ENCODE measurements at places on chromosomes 2 and 18.

- peak; percentile 71 for DNase-seq
Observed at GRCh38 chr2:136359121-136359965, 241.4 kb upstream of the CXCR4 start.

DNA sequence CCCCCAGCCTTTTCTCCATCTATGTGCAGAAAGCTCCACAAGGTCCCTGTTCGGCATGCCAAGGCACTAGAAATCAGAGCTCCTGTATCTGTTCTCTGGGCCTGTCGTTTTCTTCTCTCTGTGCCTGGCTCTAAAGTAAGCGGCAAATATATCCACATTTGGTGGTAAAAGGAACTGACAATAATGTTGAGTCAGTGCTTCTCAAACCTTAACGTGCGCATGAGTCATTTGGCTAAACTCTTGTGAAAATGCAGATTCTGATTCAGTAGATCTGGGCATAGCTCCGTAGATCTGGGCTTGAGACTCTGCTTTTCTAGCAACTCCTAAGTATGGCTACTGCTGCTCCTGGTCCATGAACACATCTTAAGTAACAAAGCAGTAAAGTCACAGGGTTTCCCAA, 16.5 kb upstream of the ACSL3 start:
- DNase-seq: no peak

DNA sequence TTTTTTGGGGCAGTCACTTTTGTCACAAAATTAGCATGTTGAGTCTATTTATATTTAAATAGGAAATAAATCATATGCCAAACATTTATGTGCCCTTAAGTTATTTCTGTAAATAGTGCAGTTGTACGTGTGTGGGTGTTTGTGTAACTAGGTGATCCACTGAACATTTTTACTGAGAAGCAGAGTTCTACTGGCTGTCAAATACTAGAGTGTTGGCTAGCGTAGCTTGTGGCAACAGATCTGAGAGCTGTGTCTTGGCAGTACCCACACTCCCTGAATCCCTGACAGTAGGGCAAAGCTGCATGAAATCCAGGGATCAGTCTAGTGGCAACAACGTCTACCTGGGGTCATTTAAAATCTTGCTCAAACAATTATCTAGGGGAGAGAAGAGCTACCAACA, 273.1 kb upstream of the SLC8A1 start:
- DNase-seq: no peak

- no peak for DNase-seq
Observed at GRCh38 chr2:208148803-208149202, 2.8 kb upstream of the CRYGB start.

DNA sequence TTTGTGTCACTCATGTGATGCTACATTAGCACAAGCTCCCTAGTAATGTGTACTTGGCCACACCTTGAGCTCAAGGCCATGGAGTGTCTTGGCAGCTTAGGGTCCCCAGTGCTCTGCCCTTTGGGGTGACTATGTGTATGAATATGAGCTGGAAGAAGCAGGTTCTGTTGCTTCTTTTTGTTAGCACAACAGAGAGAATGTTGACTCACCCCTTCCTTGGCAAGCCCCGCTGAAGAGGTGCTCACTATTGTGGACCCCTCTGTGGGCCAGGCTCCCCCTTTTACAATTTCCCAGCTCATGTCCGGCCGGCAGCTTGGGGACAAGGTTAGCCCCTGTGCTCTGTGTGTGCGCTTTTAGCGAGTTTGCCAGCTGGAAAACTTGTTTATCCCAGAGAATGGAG, 48.1 kb downstream of the DGKD start:
- no peak for DNase-seq

GRCh38 chr2:84071050-84071449, 388.0 kb downstream of the SUCLG1 start:
- no peak for DNase-seq

GRCh38 chr2:49360407-49360767, 206.1 kb upstream of the FSHR start:
- DNase-seq: no peak

GRCh38 chr2:209696836-209697711, 74.6 kb upstream of the UNC80 start:
- no peak for DNase-seq

DNA sequence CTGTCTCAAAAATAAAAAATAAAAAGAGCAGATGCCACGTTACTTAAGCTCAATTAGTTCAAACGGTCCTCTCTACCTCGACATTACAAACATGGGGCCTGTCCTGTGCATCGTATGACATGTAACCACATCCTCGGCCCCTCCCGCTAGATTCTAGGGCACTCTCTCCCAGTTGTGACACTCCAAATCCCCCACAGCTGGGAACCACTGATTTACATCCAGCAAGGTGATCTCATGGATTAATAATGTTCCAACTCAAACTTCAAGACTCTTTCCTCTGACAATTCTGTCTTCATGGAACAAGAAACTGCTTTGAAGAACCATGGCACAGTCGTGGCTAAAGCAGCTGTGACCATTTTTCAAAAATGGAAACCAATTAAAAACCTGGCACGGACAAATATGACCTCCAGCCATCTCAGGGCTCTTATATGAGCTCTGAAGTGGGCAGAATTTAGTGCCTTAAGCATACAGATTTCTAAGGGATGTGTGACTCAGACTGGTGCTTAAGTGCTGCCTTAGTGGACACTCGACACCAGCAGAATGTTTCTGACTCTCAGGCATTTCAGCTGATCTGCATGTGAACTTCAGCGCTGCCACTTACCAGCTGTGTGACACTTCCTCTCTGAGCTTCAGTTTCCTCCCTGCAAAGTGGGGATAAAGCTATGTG, 31.7 kb upstream of the ASAP2 start:
- peak; percentile 29 for DNase-seq

DNA sequence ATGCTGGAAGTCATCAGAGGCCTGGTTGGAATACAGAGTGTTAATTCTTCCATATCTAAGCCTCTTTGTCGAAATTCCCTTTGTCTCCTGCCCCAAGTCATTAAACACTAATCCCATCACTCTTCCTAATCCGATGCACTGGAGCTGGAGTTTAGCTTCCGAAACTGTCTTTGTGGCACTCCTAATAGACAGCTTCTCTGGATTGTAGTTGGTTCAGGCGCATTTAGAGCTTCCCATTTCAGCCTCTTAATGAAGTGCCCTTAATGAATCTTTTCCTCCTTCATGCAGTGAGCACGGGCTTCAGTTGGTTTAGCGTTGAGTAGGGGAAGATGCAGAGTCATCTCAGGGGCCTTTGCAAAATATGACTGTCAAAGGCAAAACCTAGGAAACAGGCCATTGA, 72.2 kb upstream of the MEIS1 start:
- no peak for DNase-seq

- no peak for DNase-seq
Observed at GRCh38 chr2:170098626-170099312, 79.2 kb upstream of the MYO3B start.

GRCh38 chr2:109399066-109399465, 214.7 kb downstream of the SEPTIN10 start:
- DNase-seq: no peak

GRCh38 chr2:171882089-171882769, 11.8 kb downstream of the SLC25A12 start:
- DNase-seq: no peak

- no peak for DNase-seq
Observed at GRCh38 chr2:43737097-43737854, 36.6 kb upstream of the DYNC2LI1 start.

- no peak for DNase-seq
Observed at GRCh38 chr2:69298862-69299261, 88.2 kb downstream of the GFPT1 start.

DNA sequence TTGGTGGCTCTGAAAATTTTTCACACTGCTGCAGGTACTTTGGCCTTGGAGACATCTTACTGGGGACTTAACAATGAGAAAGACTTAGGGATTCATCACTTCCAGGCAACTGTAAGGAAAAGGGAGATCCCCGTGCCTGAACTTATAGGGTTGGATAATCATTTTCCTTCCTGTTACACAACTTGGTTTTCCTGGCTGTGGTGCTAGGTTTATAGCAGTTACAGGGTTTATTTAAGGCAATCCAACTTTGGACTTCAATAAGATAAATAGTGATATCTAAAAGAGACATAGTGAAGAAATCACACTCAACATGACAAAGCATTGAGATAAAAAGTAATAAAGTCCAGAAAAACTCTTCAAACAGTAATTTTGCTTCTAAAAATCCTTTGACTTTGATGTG, 70.2 kb upstream of the RAPH1 start:
- no peak for DNase-seq

GRCh38 chr18:74803117-74803516, 205.4 kb downstream of the ZNF407 start:
- no peak for DNase-seq

- DNase-seq: peak; percentile 50
Observed at GRCh38 chr2:239644011-239644410, 243.2 kb upstream of the HDAC4 start.

- no peak for DNase-seq
Observed at GRCh38 chr2:8821276-8822217, 15.9 kb downstream of the KIDINS220 start.

DNA sequence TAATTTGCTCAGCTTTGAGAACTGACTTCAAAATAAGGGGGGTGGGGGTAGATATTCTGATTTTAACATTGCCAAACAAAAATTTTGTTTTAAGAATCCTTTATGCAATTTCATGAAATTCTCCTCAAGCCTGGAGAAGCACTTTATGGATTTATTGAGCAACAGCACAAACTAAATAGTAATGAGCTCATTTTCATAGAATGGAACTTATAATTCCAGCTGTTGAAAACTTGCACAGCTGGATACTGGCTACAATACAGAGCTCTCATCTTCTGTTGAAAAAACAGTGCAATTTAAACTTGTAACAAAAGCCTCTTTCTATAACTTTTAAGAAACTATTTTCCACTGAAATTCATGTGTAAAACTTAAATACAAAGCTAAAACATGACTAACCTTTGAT, 137.6 kb upstream of the FN1 start:
- no peak for DNase-seq

- peak; percentile 33 for DNase-seq
Observed at GRCh38 chr18:79459946-79460480, 64.3 kb downstream of the NFATC1 start.

GRCh38 chr18:845152-845819, 33.2 kb upstream of the YES1 start:
- no peak for DNase-seq

DNA sequence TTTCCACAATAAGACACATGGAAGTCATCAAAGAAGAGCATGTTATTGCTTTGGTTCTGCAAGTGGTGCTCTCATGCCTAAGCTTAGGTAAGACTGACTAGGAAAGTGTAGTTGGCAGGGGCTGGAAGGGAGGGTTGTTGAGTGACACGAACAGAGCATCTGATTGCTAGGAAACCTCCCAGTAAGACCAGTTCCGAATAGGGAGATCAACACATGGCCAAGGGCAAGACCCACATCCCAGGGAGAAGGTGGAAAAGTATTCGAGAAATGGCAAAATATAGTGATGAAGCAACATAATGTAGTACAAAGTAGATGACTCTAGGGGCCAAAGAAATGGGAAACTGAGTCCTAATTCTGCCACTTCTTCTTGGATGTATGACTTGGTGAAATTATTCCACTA, 33.8 kb upstream of the FMNL2 start:
- no peak for DNase-seq

GRCh38 chr2:7653617-7654016, 736.4 kb downstream of the RNF144A start:
- no peak for DNase-seq

- DNase-seq: no peak
Observed at GRCh38 chr18:48195787-48196186, 213.4 kb downstream of the ZBTB7C start.

- no peak for DNase-seq
Observed at GRCh38 chr18:59298871-59299270, 19.6 kb downstream of the CPLX4 start.

DNA sequence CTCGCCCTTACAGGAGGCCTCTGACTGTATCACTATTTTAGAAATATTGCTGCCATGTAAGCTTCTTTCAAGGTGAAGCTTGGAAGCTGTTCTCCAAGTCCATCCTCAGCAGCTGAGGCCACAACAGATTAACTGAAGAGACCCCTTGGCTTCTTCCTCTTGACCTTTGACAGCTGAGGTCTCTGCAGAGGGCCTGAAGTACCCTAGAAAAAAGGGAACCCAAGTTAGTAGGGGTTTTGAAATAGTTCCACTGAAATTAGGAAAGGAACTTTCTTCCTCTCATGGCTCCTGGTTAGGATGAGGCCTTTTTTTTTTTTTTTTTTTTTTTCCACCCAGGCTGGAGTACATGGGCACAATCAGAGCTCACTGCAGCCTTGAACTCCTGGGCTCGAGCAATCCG, 15.5 kb upstream of the IHH start:
- no peak for DNase-seq

GRCh38 chr2:239158641-239159475, 242.0 kb downstream of the HDAC4 start:
- DNase-seq: no peak

DNA sequence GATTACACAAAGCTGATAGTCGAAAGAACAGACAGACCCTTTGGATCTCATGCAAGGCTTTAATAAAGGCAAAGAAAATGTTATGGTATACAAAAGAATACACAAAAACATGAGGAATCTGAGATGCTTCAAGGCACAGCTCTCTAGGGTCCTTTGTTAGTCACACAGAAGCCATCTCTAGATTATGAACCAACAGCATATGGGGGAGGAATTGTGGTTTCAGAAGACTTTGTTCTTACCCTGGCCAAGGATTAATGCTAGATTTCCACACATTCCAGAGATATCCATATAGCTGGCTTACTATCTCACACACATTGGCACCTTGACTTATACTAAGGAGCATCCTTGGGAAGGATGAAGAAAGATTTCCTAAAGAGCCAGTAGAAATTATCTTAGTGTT, 206.1 kb downstream of the GULP1 start:
- no peak for DNase-seq

- DNase-seq: no peak
Observed at GRCh38 chr2:196944570-196944969, 18.1 kb upstream of the PGAP1 start.

DNA sequence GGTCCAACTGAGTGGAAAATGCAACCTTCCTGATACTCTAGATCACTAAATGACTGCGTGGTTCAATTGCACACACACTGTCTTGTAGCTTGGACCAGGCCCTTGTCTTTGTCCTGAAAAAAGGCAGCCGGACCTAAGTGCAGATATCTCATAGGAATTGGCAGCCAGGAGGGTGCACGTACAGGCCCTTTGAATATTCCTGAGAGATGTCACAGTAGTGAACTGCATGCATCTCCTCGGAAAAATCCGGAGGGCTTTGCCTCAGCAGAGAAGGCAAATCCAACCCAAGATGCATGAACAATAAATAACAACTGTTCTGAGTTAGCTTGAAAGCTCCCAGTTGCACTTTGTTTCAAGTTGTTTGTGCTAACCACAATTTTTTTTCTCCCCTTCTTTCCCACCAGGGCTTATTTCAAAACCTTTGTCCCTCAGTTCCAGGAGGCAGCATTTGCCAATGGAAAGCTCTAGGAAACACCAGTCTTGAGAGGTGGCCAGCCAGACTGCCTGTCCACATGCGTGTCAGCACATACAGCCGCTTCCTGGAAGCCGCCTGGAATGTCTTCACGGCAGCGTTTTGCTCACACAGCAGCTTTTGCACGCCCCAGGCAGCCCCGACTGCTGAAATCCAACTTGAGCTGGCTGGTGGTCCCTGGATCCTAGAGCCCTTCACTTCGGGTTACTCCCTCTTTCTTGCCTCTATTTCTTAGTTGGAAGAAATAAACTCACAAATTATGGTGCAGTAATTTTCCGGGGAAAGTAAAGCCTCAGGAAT, 54.4 kb upstream of the FOSL2 start:
- DNase-seq: no peak

- no peak for DNase-seq
Observed at GRCh38 chr2:218375212-218375611, 6.9 kb upstream of the SLC11A1 start.

Data from Jurkat, Clone E6-1 (cell line).